Amygdala (tissue), 56 donors: ENCODE measurements at places on chromosomes 5 and 9.
A peak's percentile ranks its signal among the peaks of the same experiment; 100 is the strongest.

DNA sequence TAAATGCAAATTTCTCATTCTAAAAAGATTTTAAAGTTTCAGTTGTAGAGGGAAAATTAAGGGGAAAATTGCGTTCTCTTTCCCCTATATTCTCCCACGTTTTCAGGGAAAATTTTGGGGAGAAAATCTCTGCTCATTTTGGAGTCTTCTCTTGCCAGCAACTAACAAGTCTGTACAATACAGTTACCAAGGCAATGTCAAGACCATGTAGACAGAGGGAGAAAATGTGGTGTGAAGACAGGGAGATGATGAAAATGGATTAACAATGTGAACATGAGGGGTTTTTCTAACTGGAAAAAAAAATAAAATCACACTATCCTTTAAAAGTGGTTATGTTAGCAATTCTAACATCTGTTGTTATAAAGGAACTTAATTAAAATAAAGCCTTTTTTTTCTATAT, 22.3 kb downstream of the SLC1A3 start:
- DNase-seq = no peak

GRCh38 chr5:15676591-15676990, 176.6 kb downstream of the FBXL7 start:
- DNase-seq = no peak

DNA sequence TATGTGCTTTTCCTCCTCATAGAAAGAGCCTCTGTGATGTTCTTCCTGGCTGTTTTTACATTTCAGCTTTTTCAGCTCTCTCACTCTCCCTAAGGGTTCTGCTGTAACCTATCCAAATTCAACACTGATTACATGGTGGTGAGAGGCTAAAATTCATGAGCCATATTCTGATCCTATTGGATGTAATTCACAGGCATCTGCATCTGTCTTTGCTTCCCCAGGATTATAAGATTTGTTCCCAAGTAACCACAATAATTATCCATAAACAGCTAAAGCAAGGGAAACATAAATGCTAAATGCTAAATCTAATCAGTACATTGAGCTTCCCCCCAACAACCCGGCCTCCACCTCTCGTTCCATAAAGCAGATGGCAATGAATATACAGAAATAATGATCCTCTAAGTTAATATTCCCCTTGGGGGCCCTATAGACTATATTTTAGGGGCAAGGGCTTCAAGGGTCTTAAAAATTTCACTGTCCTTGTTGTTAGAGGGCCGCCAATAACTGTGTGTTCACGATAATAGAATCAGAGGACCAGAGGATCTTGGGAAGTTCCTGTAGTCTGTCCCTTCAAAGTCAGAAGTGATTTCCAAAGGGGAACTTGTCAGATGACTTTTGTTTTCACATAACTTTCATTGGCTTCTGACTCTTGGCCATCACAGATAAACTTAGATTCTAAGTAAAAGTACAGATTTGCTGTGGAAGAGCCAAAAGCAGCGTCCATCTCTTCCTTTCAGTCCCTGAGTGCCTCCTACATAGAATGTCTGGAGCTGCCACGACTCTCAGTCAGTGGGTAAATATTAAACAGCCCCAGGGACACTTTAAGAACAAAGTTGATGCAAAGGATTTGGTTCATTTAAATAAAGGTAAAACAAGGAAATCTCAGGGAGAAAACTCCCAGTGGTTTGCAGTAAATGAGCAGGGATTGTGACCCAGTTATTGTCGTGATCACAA, 125.6 kb downstream of the ALDH1A1 start:
- no peak for DNase-seq

DNA sequence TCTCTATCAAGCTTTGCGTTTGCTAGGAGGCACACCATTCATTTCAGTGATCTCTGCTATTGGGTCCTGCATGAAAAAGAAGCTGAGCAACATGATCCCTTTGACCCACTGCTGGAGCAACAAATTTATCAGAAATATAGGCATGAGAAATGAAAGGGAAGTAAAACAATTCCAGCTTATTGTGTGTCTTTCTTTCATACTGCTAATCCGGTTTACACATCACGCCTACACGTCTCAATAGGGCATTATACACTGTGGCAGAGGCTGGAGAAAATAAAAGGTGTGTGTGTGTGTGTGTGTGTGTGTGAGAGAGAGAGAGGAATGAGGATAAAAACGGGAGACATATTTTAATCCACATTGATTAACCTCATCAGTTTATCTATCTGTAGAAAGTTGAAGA, 2.4 kb downstream of the PTCH1 start:
- no peak for DNase-seq

DNA sequence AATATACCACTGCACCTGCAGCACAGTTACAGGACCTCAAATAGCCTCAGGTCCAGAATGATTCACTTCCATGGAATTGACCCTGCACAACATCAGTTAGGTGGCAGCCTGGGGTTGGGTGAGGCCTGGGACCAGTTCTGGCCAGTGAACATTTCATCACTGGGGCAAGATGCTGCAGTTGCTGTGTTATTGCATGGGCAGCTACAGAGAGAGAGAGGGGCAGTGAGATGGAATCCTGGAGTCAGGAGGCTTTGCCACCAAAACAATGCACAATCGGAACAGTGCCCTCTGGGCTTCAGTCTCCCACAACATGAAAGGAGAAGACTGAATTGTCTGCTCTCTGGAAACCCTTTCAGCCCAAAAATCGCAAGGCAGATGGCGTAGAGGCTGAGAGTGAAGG, 51.8 kb downstream of the SH3TC2 start:
- DNase-seq = no peak

GRCh38 chr9:68685770-68686169, 19.3 kb upstream of the PIP5K1B start:
- DNase-seq = no peak

- no peak for DNase-seq
Measured at GRCh38 chr5:127660047-127660733, 11.3 kb downstream of the CTXN3 start.

DNA sequence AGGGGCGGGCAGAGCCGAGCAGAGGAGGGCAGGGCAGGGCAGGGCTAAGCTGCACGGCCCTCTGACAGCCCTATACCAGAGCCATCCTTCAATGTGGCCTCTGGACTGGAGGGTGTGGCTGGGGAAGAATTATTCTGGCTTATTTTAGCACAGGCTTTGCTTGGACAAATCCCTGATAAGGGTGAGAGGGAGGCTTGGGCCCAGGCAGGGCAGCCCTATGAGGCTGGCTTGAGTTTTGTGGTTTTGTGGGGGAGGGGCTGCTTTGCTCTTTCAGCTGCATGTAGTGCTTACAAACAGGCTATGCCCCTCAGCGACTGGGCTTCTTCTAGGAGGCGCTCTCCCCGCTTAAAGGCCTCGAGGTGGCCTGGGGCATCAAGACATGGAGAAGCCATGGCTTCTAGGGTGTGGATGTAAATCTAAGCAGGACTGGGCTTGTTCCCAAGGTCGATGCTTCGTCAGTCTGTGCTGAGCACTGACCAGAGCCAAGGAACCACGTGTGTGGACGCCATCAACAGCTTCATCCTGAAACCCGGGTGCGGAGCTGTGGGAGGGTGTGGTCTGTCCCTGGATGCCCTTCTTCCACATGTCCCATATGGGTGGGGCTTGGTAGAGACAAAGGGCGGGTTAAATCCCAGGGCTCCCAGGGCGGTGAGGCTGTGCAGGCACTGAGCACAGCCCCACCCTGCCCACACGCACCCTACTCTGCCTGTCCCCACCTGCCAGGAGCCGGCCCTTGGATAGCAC, 45.7 kb upstream of the IPPK start:
- DNase-seq = no peak

DNA sequence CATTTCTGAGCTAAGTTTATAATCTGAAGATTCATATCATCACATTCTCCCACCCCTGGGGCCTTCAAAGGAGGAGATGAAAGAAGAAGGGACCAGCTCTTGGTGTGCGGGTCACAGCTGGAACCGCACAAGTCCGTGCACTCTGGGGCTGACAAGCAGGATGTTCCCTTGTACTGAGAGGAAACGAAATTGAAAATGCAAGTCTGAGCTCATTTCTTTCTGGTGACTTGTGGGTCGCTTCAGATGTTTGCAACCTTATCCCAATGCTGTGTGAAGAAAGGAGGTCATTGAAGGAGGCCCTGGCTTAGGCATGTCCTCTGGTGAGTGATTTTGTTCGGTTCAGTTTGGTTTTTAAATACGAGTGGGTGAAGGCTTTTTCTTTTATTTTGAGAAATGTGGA, 59.6 kb downstream of the C9orf152 start:
- no peak for DNase-seq

GRCh38 chr5:10534561-10535530, 29.0 kb upstream of the ANKRD33B start:
- DNase-seq = peak; percentile 19

- DNase-seq = no peak
Measured at GRCh38 chr9:70563431-70564204, 149.2 kb upstream of the KLF9 start.

DNA sequence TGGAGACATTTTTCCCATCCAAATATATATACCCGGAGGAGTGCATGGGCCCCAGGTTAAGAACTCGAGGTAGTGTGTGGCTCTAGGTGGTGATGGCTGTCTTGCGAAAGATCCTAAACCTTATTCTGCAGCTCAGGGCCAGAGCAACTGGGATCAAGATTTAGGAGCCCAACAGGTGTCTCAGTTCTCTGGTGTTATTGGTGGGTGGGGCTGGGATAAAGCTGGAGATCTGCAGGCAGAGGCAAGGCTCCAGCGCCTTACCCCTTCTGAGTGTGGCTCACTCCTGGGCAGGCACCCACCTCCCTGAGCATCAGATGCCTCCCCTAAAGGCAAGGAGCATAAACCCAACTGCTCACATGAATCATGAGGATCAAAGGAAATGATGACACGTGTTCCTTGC, 11.2 kb downstream of the UBE2QL1 start:
- DNase-seq = no peak

DNA sequence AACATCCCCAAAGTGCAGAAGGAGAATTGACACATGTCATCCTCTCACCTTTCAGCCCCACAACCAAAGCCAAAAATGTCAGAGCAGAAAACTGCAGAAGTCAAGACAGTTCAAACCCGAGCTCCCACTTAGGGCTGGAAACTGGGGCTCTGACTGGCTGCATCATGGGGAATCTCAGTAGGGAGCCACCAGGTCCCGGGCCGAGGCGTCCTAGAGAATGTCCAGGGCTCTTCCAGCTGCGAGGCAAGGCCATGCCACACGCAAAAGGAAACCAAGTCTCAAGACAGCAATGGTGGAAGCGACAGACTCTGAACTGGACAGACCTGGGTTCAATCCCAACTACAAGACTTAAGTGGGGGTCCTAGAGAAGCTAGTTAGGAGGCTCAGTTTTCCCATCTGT, 13.8 kb downstream of the SH3PXD2B start:
- no peak for DNase-seq
